Activated T-cell treated with anti-CD3 and anti-CD28 coated beads, Interleukin-2, amount 50 U/mL, for 72 hours (primary cell): ENCODE measurements at places on chromosomes 5 and 9.
A peak's percentile ranks its signal among the peaks of the same experiment; 100 is the strongest.

DNA sequence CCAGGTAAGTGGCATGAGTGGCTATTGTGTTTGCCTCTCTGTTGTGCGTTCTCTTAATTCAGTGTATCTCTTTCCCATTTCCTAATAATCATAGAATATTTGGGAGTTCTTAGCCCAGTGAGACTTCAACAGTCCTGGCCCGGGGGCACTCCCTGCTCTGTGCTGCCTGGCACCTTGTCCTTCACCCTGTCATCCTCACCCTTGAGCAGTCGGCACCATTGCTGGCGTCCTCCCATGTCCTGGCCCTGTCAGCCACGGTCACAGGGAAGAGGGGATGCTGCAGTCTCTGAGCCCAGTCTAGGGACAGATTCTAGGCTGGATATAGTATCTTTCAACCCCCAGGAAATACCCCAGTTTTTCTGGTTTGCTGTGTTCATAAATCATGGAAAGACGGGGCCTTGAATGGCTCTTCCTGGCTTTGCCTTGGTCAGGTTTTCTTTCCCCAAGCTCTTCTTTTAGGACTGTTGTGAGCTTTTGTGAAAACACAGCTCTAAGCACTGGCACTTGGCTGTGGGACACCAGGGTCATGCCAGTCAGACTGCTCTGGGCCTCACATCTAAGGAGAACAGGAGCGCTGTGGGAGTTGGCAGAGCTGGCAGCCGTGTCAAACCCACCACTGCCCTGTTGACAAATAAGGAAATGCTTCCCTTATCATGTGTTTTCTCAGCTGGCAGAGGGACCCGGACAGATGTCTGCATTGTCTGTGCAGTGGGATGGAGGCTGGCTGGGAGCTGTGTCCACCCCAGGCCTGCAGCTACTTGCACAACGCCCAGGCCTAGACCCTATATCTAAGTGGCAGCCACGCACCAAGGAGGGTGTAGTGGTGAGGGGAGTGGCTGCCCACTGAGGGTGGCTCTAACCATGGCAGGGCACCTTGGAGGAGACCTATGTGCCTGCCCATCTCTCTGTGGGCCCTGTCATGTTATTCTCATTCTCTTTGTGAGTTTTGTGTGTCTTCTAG, 378.6 kb downstream of the ICE1 start:
- no peak for DNase-seq

- no peak for DNase-seq
Observed at GRCh38 chr9:102518324-102518723, 476.8 kb upstream of the CYLC2 start.

DNA sequence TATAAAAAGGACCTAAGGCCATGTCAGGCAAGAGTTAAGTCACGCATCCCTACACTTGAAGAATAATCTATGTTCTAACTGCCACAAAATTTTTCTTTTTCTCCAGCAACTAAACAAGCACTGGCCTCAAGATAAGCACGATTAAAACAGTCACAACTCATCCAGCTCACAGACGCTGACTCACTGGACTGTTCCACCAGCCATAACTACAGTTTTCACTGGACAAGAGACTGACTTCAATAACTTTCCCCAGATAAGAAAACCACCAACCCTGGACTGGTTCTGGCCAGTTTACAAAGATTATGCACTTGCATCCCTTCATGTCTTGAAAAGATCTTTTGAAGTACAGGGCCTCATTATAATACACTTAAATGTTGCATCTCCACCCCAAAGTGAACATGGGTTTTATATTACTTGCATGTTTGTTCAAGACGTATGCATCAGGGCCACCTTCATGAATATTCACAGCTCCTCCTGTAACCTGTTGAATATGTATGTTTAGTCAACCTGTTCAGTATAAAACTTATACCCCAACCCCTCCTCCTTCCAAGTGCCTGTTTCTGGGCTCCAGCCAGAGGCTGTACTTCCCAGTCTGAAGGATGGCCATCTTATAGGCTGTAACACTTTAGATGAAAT, 129.3 kb upstream of the EPB41L4A start:
- DNase-seq, result no peak

DNA sequence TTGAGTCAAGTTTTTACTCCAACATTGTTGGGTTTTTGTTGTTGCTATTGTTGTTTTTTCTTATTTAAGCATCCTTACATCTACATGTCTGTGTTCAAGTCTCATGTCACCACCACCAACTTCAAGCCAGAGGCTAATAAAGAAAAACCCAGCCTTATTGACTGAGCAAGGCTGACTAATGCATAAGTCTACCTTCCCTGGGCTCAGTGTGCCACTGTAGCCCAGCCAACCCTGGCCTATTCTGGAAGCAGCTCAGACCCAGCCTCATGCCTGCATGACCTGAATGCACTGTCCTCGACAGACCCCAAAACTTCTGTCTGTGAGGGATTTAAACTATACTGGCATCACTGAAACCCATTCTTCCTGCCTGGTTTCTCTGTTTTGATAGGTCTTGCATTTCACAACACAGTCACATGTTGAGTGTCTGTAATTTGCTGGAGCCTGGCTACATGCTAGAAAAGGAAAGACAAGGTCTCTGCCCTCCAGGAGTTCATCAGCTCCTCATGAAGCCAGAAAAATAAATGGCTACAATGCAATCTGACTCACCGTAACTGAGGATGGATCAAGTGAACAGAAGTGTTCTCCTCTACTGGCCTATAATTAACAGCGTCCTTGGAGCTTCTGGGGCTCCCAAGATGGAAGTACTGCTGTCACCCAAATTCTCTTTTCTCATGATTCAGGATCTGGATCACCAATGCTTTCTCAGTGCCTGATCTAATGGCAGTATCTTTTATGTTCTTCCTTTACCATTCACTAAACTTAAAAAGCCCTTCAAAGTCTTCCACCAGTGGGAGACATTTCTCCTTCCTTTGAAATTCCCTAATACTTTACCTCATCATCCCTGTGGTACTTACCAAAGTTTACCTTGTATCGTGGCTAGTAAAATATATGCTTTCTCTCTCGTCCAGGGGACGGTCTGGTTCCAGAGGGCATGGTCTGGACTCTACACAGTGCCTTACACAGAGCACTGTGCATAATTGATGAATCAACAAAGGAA, 103.9 kb upstream of the IFNE start:
- no peak for DNase-seq

DNA sequence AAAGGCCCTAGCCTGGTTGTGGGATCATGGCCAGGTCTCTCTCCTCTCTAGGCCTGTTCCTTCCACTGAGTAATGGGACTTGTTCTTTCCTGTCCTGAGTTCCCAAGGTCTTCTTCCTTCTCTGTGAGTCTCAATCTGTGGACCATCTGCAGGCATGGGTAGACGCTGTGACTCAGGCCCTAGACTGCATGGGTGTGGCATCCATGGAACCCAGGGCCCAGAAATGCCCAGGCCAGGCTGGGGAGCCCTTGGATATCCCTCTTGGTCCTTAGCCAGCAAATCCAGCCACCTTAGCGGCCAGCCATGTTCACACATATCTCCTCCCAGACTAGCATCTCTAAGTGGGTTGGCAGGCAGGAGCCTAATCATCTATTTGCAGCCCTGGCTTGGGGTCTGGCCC, 2.3 kb upstream of the ACSL6 start:
- no peak for DNase-seq

- no peak for DNase-seq
Observed at GRCh38 chr5:15510831-15511230, 10.9 kb downstream of the FBXL7 start.

GRCh38 chr9:97983589-97984187, 547 bp downstream of the ANP32B start:
- peak; percentile 56 for DNase-seq

DNA sequence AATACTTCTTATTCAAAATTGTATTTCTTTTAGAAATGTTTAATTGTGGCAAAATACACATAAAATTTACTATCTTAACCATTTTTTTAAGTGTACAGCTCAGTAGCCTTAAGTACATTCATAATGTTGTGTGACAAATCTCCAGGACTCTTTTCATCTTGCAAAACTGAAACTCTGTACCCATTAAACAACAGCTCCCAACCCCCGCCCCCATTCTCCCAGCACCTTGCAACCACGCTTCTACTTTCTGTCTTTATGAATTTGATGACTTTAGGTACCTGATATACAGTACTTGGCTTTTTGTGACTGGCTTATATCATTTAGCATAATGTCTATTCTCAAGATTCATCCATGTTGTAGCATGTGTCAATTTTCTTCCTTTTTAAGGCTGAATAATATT, 2.8 kb upstream of the IL5 start:
- DNase-seq, result peak; percentile 64

DNA sequence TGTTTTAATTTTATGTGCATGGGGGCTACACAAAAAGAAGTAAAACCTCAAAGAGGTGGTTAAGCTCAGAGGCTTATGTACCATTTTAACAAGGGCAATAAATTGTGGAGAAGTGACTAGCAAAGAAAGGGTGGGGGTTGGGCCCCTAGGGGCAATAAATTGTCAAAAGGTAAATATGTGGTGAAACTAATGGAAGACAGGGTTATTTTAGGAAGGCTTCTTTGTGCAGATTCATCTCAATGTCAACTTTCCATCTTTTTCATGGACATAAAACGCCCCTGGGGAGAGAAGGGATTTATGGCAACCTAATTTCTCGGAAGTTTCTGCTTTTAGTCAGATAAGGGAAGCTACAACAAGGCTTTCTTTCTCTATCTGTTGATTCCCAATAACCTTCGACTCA, 42.5 kb upstream of the GOLM1 start:
- DNase-seq, result no peak

GRCh38 chr5:13976867-13977830, 32.7 kb upstream of the DNAH5 start:
- no peak for DNase-seq

- no peak for DNase-seq
Observed at GRCh38 chr9:97845130-97845529, 7.9 kb upstream of the FOXE1 start.

- DNase-seq, result no peak
Observed at GRCh38 chr5:58370606-58371005, 89.3 kb downstream of the PLK2 start.

DNA sequence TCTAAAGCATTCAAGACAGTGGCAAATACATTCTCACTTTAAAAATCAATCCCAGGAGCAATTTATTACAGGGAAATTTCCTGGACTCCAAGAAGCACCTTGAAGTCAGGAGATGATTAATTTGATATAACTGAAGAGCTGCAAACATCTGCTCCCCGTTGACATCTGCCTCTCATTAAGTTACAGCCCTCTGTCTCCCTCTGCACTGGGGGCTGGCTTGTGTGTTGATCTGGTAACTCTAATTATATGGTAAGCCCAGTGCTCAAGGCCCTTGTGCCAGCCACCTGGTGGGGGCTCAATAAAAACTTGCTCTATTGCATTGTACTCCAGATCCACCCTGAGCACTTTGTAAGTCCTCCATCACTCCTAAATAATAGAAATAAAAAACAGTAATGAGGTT, 131.1 kb upstream of the ZNF462 start:
- no peak for DNase-seq

DNA sequence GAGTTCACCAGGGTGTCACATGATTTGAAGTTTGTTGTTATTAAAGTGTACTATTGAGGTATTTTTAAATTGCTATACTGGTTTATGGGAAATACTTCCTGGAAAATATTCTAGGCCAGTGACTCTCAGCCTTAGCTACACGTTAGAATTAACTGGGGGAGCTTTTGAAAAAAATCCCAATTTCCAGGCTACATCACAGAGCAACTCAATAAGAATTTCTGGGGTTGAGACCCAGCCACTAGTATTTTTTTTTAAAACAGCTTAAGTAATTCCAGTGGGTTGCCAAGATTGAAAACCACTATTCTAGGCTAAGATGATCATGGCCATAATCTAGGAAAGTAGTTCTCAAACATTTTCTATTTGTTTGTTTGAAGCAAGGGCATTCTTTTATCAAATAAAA, 142.9 kb upstream of the GRIA1 start:
- DNase-seq, result no peak

DNA sequence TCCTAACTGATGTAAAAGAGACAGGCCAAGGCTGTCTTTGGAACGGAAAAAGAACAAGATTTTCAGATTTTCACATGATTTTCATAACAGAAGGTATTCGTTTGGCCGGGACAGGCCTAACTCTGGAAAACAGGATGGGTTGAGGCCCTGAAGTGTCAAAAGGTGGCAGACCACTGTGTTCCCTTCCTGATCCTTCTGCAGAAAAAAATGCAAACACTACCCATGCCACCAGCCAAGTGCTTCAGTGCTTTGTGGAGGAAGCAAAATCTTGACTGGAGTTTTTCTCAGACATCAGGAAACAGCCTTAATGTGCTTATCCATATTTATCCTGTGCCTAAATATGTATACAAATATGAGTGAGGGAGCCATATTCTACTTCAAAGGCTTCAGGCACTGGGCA, 113.5 kb upstream of the IL6ST start:
- no peak for DNase-seq

DNA sequence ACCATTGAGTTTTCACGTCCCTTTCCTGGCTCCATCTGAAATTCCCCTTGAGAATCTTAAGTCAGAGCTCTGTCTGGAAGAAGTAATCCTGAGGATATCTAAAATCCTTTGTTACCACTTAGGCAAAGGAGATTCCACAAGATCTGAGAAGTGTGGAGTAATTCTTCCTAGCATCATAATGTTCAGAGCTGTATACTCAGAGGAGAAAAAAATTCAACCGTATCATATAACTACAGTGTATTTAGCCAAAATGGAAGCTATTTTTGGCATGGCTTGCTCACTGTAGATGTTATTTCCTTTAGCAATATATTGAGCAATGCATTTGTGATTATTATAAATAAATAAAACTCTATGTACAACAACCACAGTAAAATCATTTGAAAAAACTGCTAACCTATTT, 1858.4 kb downstream of the EFNA5 start:
- no peak for DNase-seq

DNA sequence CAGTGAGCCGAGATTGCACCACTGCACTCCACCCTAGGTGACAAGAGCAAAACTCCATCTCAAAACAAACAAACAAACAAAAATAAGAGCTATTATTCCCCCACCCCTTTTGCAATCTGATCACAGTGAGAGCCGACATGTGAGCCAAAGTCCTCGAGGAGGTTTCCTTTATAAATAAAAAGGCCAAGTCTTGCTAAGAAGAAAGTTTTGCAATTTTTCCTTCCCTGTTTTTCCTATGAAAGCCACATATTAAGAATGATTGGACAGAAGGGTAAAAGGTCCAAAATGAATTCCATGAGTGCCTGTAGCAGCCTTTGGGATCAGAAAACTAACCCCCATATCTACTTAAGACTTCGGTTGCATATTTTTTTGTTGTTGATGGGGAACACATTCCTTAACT, 179.7 kb downstream of the TSSK1B start:
- DNase-seq, result no peak

GRCh38 chr5:173314166-173314952, 13.9 kb downstream of the STC2 start:
- DNase-seq, result no peak

- DNase-seq, result no peak
Observed at GRCh38 chr5:35313291-35313690, 83.0 kb upstream of the PRLR start.

DNA sequence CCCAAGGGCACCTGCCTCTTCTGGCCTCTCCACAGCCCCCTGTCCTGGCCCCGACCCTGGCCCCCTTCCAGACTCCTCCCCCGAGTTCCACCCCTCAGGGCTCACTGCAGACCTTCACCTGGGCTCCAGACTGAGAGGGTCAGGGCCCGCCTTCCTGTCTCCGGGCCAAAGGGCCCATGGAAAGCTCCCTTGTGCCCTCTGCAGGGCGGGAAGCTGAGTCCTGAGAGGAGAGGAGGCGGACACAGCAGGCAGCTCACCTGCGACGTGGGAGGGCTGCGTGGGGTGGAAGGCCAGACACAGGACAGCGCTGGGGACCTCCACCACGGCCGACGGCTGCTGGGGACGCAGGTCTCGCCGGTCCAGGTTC, 20.6 kb downstream of the DYNC2I2 start:
- DNase-seq, result no peak
